ENCODE measurements at places on chromosomes 4 and X.

GRCh38 chr4:62130230-62130629 is 930.1 kb downstream of the ADGRL3 start:
- DNase-seq: no peak

DNA sequence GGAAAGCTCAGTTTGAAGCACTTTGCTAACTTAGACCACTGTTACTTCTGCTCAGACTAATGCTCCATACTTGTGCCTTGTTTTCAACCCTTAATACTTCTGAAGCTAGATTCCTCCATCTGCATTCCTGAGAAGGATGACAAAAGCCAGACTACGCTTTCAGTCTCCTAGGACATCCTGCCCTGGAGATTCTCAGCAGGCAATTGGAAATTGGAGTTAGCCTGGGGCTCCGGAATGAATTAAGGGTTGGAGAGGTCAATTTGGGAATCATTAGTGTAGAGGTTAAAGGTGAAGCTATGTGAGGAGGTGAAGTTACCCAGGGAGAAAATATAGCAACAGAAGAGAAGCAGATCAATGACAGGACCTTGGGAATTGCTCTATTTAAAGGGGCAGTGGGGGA is 215.9 kb upstream of the MBNL3 start:
- no peak for DNase-seq

- DNase-seq: no peak
Observed at GRCh38 chr4:53147711-53148110, 218.2 kb downstream of the SCFD2 start.

DNA sequence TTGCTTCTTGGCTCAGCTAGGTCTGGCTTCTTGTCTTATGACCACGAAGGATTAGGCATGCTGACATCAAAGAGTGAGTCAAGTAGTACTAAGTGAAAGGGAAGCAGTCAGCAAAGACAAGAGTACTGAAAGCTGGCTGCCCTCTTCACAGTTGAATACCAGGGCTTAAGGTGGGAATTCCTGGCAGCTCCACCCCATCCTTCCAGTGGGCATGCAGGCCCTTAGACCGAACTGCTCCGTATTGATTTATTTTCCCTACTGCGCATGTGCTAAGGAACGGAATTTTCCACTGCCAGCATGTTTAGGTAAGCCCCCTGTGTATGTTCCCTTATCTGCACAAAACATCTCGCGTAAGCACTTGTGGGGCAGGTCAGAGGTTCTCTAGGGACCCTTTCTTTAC is 2320.1 kb downstream of the ARAP2 start:
- no peak for DNase-seq

DNA sequence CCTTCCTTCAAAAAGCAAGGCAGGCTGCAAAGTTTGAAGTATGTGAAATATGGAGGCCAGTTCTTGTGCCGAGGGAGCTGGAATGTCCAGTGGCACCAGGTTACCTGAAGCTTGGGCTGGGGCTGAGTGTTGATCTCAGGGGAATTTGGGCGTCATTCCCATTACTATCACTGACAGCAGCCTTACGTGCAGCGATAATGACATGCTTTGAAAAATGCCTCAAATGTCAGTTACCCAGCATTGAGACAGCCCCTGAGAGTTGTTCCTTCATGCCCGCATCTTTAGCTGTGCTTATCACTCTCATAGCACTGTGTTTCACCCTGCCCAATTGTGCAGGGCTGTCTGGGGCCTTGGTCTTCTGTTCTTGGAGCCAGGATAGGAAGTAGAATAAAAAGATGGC is 27.4 kb downstream of the SLC16A2 start:
- DNase-seq: no peak

- DNase-seq: no peak
Observed at GRCh38 chrX:19204636-19205035, 82.4 kb upstream of the ADGRG2 start.

All from globus pallidus (tissue), 1 donor.